Eye (tissue), 1 donor: ENCODE measurements at places on chromosomes 2 and 18.

GRCh38 chr2:206112846-206113547 lies 27.0 kb upstream of the INO80D start:
- DNase-seq = no peak

GRCh38 chr18:42583283-42583731 lies 532.2 kb downstream of the RIT2 start:
- DNase-seq = peak; percentile 55

DNA sequence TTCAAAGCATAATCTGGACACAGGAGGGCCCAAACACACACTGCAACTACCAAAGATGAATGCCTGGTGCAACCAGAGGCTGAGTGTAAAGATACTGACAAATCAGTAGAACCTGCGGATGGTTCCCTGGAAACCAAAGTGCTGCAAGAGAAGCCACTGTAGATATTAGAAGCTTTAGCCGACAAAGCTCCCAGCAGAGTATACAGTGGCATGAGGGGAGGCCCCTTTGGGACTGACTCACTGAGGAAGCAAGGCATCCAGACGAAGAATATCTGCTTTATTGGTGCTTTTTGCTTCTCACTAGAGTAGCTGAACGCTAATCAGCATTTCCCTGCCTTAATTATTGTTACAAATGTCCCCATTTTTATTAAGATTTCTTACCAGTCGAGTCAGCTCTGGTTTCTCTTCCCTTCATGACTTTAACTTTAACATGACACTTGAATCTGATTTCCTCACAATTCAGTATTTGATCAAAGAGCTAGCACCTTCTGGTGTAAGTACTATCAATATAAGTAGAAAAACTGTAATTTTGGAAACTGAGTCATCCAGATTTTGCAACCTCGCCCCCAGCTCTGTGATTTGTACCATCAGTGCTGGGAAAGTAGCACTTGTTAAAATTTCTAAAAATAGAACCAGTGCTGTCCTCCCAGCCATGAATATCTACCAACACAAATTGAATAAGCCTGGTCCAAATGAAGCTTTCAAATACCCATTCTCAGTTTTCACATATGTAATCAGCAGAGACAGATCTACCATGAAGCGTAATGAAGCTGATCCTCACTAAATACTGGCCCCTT lies 34.2 kb downstream of the FIGN start:
- DNase-seq = no peak

DNA sequence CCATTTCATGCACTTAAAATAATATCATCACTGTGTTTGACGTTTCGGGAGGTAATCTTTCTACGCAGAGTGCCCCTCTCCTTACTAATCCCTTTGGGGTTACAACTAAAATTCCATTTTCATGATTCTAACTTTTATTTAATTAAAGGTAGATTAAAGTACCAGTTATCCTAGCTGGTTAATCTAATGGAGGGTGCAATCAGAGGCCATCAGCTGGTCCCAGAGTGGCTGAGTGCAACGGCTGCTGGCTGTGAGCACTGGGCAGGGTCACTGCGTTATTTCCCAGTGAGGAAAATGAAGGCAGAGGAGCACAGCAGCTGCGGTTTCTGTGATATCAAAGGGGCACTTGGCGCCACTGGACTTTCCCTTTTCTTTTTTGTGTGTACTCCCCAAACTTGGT lies 12.1 kb downstream of the SCYGR4 start:
- no peak for DNase-seq

DNA sequence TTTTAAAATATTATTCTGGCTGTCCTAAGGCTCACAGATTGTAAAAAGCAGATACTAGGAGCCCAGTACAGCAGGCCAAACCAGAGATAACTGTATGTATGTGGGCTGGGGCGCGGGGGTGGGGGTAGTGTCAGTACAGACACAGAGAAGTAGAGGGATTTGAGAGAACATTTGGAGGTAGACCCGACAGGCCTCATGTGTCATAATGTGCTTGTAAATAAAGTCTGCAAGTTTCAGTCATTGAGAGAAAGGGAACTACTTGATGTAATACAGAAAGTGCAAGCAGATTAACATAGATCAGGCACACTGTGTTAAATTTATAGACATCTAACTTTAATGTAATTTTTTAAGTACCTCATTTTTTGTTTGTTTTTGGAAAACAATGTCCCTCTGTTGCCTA lies 7.4 kb upstream of the POLI start:
- no peak for DNase-seq

- no peak for DNase-seq
Measured at GRCh38 chr2:171718720-171719119, 31.5 kb downstream of the DYNC1I2 start.

DNA sequence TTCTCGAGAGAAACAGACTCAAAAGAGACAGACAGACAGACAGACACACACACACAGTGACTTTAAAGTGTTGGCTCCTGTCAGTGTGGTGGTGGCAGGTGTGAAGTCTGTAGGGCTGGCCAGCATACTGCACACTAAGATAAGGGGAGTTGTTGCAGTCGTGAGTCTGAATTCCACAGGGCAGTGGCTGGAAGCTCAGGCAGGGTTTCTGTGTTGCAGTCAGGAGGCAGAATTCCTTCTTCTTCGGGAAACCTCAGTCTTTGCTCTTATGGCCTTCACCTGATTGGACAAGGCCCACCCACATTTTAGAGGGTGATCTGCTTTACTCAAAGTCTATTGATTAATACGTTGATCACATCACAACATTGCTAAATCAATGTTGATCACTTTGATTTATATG lies 478.4 kb upstream of the HS6ST1 start:
- DNase-seq = no peak

DNA sequence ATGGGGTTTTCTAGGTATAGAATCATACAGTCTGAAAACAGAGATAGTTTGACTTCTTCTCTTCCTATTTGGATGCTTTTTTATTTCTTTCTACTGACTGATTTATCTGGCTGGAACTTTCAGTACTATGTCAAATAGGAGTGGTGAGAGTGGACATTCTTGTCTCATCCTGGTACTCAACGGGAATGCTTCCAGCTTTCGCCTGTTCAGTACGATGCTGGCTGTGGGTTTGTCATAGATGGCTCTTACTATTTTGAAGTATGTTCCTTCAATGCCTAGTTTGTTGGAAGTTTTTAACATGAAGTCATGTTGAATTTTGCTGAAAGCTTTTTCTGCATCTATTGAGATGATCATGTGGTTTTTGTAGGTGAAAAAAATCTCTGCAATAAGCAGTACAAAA lies 730.4 kb downstream of the PLCL1 start:
- no peak for DNase-seq

DNA sequence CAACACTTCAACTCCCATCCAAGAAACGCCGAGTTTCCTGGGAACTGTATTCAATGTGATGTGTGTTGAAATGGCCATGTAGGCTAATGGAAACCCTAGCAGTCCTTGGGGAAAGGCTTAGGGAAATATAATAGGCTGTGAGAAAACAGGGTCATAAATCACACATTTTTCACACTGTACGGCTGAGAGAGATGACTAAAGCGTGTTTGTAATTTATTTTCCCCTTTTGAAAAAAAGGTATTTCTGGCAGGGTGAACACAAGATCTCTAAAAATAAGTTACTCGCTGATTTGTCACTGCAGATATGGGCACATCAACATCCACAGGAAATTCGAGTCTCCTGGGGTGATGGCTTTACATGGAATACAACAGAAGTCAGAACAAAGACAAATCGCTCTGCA lies 109.6 kb upstream of the ST6GAL2 start:
- peak; percentile 25 for DNase-seq

GRCh38 chr18:61738488-61738887 lies 154.3 kb downstream of the RNF152 start:
- no peak for DNase-seq

DNA sequence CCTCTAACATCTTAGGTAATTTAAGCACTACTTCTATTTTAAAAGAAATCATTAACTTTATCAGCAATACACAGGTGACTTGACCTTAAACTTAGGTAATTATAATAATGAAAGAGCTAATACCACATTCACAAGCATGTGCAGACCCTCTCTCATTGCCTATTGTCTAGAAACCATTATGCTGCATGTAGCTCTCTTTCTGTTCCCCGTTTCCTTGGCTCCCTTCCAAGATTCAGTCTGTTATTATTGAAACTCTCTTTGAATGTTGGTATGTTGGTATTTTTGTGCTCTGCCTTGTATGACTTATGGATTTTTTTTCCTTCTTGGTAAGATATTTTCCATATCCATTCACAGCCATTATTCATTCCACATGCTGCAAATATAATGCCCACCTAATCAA lies 201.2 kb downstream of the CDCA7 start:
- DNase-seq = peak; percentile 80

DNA sequence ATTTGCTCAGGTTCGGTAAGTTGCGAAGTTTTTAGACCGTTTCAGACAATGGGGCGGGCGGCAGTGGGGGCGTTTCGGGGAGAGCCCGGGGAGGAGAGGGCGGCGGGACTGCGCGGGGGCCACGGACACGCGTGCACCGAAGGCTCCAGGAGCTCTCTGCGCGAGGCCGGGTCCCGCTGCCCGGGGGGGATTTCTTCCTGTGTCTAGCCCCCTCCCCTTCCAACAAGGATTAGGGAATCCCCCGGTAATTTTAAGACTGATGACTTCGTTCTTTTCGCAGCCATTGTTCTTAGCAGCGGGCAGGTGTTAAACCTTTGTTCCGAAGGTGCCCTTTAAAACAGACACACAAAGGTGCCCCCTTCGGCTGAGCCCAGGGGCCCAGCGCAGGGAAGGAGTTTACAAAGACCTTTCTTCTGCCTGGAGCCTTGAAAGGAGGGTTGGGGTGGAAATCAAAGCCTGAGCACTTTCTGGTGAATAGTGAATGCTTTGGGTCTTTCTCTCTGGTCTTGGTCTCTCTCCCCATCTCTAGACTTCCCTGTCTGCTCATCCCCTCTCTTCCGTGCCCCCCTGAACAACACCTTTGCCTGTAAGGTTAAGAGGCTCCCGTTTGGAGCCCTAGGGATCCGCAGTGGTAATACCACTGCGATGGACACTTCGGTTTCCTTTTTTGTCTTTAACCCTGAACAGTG lies 2.1 kb downstream of the TRIB2 start:
- DNase-seq = peak; percentile 69

DNA sequence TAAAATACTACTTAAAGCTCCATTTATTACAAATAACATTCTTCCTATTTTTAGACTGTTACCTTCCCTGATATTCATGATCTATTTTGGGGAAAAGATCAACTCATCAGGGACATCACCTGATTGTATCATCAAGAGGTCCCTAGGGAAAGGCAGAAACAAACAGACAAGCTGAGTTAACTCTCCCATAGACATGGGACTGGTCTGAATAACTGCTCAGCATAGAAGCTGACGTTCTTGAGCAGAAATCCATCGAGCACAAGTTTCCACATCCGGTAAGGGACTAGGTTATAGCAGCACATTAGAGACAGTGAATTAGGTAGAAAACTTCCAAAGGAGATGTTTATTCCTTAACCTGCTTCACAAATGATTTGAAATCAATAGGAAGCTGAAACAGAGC lies 1100.4 kb upstream of the SLC39A10 start:
- no peak for DNase-seq

GRCh38 chr18:79973517-79973916 lies 9.1 kb downstream of the HSBP1L1 start:
- no peak for DNase-seq

DNA sequence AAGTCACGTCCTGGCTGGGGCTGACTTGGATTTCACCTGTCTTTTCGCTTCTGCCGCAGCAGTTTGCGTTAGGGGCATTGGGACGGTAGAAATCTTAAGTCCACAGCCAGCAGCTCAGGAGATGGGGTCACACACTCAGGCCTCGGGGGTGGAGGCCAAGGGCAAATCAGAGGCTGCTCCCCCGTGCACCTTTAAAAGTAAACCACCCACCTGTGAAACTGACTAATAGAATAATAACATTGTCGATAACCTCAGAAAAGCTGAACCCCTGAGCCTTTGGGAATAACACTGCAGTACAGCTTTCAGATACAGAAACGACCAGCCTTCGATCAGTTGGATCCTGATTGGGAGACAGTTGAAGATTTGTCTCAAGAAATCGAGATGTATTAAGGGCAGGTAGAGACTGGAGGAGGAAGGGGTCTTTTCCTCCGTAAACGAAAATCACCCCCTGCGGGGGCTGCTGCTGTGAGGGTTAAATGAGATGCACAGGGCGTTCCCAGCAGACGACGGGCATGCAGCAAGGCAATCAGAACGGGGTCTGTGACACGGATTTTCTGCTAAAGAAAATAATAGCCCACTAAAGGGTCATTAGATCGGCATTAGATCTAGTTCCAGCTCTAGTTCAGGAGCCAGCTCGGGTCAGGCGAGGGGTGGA lies 16.4 kb upstream of the NFATC1 start:
- DNase-seq = no peak

DNA sequence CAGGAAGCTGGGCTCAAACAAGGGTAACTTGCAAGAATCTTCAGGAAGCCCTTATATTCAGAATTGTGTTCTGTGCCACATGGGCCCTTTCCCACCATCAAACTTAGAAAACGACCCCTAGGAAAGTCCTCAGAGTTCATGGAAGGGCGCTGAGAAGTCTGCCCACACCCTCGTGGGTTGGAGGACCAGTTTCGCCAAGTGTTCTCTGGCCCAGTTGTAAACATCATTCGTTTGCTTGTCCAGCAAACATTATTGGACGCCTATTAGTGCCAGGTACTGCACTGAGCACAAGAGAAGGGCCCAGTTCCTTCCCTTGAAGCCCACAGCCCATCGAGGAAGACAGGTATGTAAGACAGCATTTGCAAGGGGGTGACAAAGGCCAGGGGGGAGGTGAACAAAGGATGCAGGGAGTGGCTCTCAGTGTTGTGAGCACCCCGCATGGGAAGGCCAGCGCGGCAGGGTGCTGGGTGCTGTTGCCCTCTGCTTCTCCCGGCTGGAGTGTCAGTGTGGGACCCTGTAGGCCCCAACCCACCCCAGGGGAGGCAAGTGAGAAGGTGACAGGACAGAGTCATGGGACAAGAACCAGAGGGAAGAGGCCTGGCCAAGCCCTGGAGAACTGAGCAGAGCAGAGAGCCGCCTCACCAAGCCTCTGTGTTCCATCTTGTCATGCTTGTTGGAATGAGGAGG lies 60.2 kb upstream of the ALPP start:
- no peak for DNase-seq

GRCh38 chr2:216388046-216388884 lies 16.0 kb upstream of the MARCHF4 start:
- DNase-seq = no peak

DNA sequence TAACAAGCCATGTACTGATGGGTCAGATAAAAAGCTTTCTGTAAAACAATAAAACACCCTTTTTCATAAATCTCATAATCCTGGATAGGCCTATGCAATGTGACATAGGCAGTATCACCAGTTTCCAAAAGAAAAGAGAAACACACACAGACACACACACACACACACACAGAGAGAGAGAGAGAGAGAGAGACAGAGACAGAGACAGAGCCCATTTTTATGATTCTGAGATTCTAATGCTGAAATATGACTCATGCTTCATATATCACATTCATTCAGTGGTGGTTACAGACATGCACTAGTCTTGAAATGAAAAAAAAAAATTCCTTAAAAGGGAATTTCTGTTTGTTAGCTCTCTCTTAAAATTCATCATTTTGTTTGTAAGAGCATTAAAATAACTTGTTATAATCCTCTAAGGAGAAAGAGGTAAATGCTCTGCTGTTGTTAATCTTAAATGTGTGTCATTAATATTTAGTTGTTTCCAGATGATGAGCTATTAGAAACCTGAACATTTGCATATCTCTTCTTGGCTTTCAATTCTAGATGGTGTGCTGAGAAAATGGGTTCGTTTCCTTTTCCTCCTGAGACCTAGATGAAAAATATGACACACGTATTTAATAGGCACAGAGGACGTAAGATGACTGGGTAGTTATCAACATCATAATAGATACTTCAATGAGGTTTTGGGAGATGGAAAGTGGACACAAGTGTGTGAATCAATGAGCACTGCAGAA lies 1598.7 kb upstream of the ACVR2A start:
- no peak for DNase-seq

GRCh38 chr2:3147651-3148530 lies 229.7 kb downstream of the EIPR1 start:
- no peak for DNase-seq

- no peak for DNase-seq
Measured at GRCh38 chr18:36499938-36500337, 202.4 kb downstream of the FHOD3 start.
